ENCODE measurements at places on chromosomes 1 and 21.

GRCh38 chr1:109906160-109906838 lies 4.3 kb upstream of the CSF1 start:
- no peak for DNase-seq

DNA sequence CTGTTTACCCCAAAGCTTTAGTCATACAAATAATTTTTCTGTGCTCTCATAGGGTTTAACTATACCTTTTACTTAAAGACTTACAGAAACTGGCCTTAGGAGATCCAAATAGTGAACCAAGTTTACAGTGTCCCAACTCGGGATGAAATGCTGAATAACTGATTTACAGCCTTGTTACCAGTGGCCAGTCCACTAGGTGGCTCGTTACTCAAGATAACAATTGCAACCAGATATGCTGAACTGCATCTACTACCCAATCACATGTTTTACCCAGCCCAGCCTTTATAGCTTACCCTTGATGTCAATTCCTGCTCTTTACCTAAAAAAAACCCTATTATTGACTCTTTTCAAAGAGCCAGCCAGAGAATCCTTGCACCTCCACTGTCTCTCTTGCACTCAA lies 1148.8 kb upstream of the ADGRL4 start:
- DNase-seq: no peak

GRCh38 chr1:155093911-155094621 lies 15.4 kb downstream of the EFNA3 start:
- DNase-seq: no peak

GRCh38 chr1:146032631-146033219 lies 11.2 kb upstream of the HJV start:
- DNase-seq: no peak

GRCh38 chr1:6345009-6345408 lies 48.6 kb downstream of the ACOT7 start:
- no peak for DNase-seq

- no peak for DNase-seq
Measured at GRCh38 chr1:185862235-185862634, 128.0 kb downstream of the HMCN1 start.

GRCh38 chr1:117612517-117613248 lies 6.8 kb downstream of the TENT5C start:
- no peak for DNase-seq

- DNase-seq: no peak
Measured at GRCh38 chr1:185402930-185403329, 85.9 kb upstream of the IVNS1ABP start.

DNA sequence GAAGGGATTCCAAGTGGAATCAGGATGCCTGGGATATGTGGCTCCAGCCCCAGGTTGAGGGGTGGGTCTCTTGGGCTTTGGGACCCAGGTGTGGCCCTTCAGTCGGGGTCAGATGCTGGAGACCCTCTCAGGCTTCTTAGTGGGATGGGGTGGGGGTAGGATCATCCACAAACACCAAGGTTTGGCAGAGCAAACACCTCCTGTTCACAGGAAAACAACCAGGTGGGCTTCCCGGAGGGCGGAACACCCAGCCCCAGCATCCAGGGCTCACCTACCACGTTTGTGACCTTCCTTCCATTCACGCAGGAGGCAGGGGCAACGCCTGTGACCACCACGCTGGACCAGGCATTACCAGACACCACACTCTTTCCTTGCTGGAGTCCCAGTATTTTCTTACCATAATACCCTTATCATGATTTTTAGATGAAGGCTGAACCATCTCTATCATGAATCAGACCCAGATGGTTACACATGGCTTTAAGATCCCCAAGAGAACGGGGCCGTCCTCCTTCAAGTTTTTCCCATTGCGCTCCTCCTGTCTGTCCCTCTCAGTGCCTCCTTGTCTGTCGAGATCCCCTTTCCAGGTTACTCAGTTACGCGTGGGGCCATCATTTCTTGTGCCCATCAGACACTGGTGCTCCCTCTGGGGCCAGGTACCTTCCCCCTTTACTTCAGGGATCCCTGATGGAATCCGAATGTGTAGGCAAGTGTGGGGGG lies 428.2 kb downstream of the NPHP4 start:
- no peak for DNase-seq

GRCh38 chr1:106753066-106753465 lies 303.4 kb upstream of the PRMT6 start:
- no peak for DNase-seq

DNA sequence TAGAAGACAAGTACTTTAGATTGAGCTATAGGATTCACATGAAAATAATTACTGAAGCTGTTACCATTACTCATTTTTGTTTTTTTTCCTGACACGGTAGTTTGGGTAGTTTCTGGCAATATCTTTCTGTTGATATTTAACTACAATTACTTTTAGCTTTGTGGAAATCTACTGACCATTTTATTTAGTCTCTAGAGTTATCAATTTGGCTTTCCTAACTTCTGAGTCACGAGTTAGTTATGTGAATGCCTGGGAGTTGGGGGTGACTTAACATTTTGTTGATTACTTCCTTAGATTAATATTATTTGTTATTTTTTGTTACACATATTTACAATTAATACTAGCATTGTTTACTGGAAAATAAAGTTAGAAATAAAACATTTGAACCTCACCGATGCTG lies 160.6 kb downstream of the HMCN1 start:
- no peak for DNase-seq

DNA sequence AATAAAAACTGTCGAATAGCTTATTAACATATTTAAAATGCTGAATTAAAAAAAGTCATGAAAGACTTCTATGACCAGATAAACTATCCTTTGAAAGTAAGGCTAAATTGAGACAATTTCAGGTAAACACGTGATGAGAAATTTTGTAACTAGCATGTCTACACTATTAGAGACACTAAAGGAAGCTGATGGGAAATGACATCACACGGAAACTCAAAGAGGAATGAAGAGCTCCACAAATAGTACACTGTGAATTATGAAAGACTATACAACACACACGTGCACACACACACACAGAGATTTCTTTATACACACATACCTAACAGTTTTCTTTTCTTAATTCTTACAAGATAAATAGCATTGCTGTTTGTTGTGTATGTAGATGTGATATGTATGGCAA lies 70.9 kb upstream of the PLA2G4A start:
- no peak for DNase-seq

- no peak for DNase-seq
Measured at GRCh38 chr1:67853704-67854103, 20.4 kb upstream of the GNG12 start.

- no peak for DNase-seq
Measured at GRCh38 chr1:221839782-221840395, 98.0 kb upstream of the DUSP10 start.

GRCh38 chr1:111241797-111242196 lies 14.3 kb downstream of the CHI3L2 start:
- DNase-seq: no peak

DNA sequence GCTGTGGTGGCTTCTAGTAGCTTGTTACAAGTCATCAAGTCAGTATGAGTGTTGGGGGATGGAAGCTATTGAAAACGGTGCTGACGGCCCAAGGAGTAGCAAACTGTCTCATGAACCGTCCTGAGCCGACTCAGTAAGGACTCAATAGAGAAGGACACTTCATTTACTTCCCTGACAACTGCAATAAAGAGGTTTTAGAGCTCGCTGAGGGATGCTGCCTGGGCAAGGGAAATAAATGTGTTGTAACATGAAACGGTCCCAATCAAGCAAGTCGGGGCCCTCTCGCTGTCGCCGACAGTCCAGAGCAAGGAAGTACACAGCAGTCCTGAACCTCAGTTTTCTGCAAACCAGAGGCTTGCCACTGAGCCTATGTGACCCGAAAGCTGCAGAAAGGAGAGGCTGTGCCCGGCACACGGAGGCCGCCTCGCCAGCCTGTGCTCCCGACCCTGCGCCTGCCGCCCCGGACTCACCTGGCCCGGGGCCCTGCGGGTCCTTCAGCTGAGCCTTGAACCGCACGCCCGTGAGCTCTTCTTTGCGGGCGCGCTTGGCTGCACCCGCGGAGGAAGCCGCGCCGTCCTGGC lies 423 bp downstream of the URB1 start:
- DNase-seq: no peak
